ENCODE measurements at places on chromosomes 12 and 14.

DNA sequence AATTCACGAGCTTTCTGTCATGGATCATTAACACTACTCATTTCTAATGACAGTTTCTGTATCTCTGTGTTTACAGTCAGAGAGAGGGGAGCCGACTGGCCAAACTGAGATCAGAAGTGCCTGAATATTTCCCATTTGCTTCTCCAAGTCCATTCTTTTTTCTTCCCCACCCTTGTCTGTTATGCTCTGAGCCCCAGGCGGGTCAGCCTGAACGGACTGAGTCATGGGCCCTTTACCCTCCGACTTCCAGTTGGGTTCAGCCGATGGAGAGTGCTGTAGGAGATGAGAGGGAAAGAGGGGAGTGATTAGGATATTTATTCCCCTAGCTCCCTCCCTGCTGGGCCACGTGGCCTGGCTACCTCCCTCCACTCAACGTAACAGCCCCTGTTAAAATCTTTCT lies 104.7 kb downstream of the PAH start:
- no peak for DNase-seq

- DNase-seq = no peak
These were observed 667.2 kb downstream of the DIO2 start for GRCh38 chr14:79543967-79544697.

- DNase-seq = no peak
These were observed 463.4 kb upstream of the TMEM132C start for GRCh38 chr12:127803545-127803944.

GRCh38 chr12:32305163-32305562 lies 94.2 kb upstream of the FGD4 start:
- peak; percentile 36 for DNase-seq

DNA sequence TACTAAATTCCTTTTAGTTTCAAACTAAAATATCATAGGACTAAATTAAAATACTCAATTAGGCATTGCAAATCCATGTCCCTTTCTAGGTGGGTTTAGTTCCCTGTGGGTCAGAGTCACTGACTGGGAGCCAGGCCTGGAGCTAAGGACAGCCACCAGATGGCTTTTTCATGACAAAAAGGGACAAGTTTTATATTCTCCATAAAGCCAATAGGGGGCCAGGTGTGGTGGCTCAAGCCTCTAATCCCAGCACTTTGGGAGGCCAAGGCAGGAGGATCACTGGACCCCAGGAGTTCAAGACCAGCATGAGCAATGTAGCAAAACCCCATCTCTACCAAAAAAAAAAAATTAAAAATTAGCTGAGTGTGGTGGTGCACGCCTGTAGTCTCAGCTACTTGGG lies 35.4 kb upstream of the EIF5 start:
- DNase-seq = no peak

- DNase-seq = no peak
These were observed 84.1 kb upstream of the SLC38A2 start for GRCh38 chr12:46456356-46457334.

GRCh38 chr12:50751948-50752721 lies 11.8 kb upstream of the ATF1 start:
- no peak for DNase-seq

GRCh38 chr12:93089805-93090569 lies 160.9 kb upstream of the EEA1 start:
- DNase-seq = peak; percentile 74

- DNase-seq = no peak
These were observed 24.8 kb upstream of the TEAD4 start for GRCh38 chr12:2934371-2934770.

GRCh38 chr12:103801709-103802585 lies 39.1 kb downstream of the NT5DC3 start:
- no peak for DNase-seq

DNA sequence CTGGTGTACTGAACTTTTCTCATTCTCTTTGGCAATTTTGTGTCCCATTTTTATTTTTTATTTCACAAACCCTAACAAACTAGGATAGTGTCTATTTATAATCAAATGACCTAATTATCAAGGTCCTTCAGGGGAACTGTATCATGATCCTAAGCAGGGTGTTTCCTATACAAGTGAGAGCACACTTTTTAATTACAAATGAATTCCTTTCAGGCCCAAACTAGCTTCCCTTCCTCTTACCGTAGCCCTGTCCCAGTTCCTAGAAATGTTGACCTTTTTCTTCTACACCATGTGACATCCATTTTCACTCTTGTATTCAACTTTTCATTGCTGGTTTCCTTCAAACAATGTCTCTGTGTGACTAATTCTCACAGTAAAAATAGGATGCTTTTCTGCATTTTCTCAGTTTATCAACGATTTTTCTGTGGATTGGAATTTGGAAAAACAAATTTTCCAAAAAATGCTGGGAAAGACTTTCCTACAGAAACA lies 411.4 kb downstream of the CCDC91 start:
- peak; percentile 14 for DNase-seq

DNA sequence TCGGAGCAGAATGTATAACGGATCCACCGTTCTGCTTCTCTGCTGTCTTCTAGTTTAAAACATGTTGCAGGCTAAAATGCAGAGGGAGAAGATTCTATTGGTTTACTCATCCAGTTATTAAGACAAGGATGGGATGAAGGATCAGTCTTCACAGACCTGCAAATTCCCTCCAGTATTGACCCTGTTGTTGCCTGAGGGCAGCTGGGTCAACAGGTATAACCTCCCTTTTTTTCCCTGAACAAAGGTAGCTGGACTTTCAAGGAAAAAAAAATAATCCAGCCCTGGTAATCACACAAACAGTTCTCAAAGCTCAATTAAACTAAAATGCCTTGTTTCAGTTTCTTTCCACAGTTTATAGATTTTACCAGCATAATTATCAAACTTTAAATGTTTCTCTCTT lies 480.6 kb downstream of the ZFP36L1 start:
- DNase-seq = no peak

DNA sequence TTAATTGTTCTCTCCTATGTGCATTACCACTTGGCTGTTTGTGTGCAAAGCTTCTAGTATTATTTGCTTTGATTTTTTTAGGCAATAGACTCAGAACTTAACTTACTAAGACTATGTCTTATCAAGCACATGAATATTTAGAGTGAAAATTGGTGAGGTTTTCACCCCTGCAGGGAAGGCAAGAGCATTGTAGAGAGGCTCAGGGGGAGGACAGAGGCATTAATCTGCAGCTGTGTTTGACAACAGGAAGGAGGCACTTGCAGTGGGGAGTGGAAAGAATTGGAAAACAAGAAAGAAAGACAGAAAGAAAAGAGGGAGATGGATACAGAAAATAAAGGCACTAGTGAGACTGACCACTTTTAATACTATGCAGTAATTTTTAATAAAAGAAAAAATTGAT lies 431.6 kb downstream of the PDZRN4 start:
- DNase-seq = no peak

DNA sequence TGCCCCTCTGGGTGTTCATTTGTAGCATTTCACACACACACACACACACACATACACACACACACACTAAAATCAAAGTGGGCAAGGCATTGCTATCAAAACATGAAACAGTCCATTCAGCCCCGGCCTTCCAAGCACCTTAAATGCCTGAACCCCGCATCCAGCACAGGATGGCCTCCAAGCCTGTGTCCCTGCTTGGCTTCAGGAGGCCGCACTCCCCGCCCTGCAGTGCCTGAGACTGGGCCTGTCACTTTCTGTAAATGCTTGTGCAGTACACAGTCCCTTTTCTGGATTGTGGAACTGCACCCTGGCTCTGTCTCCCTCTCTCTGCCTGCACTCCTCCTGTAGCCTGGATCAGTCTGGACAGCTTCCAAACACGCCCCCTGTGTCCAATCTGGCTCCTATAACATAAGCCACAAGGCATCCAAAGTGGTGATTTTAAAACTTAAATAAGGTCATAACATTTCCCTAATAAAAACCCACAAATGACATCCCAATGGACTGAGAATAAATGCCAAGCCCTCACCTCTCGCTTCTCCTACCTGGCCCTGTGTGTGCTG lies 972.2 kb upstream of the TMEM132C start:
- DNase-seq = no peak

DNA sequence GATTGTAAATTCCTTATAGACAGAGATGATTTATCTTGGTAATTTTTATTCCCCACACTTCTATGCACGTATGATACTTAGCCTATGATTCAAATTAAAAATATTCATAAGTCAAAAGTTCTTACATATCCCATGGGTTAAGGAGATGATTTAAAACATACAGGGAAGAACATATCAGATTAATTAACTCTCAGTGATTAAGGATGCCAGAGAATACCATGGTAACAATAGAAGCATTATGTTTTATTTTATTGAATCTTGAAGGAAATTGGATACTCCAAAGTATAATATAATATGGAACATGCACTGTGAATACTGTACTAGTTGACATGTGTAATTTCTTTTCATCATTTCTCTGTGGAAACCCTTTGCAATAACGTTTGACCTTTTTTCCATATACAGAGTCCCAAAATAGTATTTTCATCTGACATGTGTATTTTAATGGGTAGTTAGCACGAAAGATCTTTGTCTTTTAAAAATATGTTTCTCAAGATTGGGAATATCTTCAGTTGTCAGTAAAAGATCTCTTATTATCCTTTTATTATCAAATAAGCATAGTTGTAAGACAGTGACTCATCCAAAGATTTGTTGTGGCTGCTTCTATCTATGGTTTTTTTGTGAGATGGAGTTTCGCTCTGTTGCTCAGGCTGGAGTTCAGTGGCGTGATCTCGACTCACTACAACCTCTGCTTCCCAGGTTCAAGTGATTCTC lies 166.7 kb downstream of the RAD51B start:
- DNase-seq = no peak

- DNase-seq = no peak
These were observed 59.2 kb downstream of the CHST11 start for GRCh38 chr12:104515899-104516298.

- DNase-seq = no peak
These were observed 648 bp downstream of the CHD4 start for GRCh38 chr12:6606331-6607131.

- DNase-seq = no peak
These were observed 15.5 kb downstream of the HDAC7 start for GRCh38 chr12:47804171-47804570.

GRCh38 chr12:46356655-46357437 lies 15.7 kb downstream of the SLC38A2 start:
- DNase-seq = no peak

DNA sequence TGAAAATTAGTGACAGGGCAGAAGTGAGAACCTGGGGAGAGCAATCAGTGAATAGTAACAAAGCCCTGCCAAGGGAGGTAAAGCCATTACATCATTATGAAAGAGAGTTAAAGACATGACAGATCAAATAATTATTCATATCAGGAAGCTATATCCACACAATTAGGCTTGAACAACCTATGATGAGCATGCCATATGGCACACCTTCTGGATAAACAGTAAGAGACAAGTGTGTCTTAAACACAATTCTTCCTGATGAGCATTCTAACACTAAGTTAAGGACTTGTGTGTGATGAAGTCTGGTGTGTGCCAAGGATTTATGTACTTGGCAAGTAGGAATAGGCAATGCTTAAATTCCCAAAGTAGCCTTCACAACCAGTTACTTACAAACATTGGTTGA lies 76.1 kb downstream of the GALNT4 start:
- DNase-seq = no peak

DNA sequence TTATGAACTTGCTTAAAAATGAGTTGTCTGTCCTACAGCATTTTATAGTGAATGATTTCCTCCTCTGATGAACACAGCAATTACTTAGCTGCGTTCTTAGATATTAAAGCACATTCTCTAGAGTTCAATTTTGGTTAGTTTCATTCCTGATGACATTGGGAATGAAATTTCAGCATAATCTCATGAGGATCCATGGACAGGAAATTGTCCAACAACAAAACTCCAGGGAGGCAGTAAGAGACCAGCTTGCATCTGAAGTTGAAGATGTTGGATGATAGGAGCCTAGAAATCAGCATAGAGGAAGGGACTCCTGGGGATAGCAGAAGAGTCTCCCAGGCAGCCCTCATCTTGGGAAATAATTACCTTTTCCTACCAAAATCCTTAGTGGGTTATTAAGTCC lies 128.7 kb upstream of the RAP1B start:
- DNase-seq = no peak

GRCh38 chr12:113912760-113913329 lies 53.3 kb downstream of the RBM19 start:
- peak; percentile 73 for DNase-seq

- DNase-seq = peak; percentile 81
These were observed 136.9 kb downstream of the FUT8 start for GRCh38 chr14:65549429-65549828.

DNA sequence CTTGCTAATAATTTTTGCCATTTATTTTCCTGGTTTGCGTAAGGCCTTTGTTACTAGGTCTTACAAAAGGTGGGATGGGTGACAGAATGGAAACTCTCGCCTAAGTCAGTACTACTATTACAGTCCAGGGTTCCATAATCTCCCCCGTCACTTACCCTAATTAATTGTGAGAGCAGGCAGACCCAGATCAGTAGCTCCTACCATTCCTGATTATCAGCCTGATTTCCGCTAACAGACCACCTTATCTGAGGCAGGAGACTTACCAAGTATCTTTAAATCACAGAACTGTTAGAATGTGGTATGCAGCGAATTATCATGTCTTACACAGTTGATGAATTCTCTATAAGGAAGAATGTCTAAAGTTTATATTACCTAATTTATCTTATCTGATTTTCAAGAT lies 234.7 kb downstream of the FOXN3 start:
- no peak for DNase-seq

DNA sequence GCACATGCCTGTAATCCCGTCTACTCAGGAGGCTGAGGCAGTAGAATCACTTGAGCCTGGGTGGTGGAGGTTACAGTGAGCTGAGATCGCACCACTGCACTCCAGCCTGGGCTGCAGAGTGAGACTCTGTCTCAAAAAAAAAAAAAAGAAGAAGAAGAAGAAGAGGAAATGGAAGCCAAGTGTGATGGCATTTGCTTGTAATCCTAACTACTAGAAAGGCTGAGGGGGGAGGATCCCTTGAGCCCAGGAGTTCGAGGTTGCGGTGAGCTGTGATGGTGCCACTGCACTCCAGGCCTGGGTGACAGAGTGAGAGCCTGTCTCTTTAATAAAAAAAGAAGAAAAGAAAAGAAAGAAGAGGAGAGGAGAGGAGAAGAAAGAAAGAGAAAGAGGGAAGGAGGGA lies 52.1 kb downstream of the LGMN start:
- DNase-seq = peak; percentile 80

DNA sequence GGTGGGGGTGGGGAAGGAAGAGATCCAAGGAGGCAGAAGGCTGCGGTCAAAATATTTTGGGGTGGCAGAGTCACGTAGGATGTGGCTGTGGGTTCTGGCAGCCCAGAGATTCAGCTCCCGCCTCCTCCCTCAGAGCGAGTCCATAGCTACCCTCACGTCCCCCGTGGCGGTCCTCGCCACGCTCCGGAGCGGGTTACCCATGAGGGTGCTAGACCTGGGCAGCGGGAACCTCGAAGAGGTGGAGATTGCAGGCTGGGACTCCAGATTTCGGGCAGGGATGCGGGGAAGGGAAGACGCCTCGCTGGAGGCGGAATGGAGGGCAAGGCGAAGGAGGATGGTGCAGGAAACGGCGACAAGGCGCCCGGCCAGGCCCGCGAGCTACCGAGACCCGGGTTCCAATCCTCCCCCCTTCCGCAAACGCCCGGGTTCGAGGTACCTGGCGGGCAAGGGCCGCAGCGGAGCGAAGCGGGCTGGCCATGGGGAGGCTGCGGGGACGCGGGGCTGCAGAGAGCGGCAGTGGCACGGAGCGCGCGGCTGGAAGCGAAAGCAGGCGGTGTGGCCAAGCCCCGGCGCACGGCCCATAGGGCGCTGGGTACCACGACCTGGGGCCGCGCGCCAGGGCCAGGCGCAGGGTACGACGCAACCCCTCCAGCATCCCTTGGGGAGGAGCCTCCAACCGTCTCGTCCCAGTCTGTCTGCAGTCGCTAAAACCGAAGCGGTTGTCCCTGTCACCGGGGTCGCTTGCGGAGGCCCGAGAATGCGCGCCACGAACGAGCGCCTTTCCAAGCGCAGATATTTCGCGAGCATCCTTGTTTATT lies 46.2 kb downstream of the BCAT1 start:
- no peak for DNase-seq
